ENCODE measurements at places on chromosomes 5 and 9. TPM values are rescaled to one million over a fixed set of nuclear protein-coding genes. Genes with fewer than 3 reads are reported as not detected.

DOCK8 gene
- 122 TPM for total RNA-seq

KCNMB1 gene
- not detected for total RNA-seq

TAF11L7 gene
- total RNA-seq = not detected

- no peak for DNase-seq
These were observed 38.7 kb downstream of the PLEKHG4B start for GRCh38 chr5:130601-131131.

GRCh38 chr5:94021246-94021645, 279.8 kb upstream of the POU5F2 start:
- no peak for DNase-seq

GRCh38 chr5:54021431-54022164, 288.8 kb downstream of the ARL15 start:
- peak; percentile 31 for DNase-seq

DNA sequence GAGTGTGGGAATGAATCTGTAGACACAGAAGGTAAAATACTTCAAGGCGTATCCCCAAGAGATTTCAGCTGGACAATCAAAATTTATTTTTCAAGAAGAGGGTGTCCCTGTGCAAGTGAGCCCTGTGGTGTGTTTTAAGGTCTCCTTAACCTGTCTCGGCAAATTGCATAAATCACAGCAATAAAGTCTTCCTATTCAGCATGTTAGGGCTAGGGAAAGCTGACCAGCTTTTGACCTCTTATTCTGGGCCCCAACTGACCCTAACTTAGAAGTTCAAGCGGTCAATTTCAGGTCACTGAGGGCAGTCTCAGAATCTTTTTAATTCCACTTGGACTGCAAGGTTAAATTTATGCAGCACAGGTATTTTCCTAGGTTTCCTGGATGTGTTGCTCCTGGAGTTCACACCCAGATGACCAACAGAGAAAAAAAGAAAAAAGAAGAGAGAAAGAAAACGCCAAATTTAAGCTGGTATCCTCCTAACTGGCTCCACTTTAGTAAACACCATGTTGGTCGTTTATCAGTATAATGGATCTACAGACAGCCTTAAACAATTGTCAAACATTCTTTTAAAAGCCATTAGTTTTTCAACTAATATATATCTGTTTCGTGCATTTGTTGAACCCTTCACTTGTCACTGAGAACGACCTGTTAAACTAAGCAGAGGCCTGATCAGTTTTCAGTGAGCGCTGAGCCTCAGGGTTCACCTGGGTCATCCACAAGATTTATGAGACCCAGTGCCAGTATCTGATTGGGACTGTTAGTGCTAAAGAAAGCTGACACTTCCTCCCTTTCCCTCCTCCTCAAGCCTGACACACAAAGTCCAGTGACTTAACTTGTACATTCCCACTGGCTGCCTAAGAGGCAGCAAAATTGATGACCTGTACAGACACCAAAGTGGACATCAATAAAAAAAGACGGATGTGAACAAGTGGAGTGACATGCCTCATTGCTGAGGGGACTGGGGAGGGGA, 546.1 kb downstream of the NR2F1-AS1 start:
- no peak for DNase-seq

Measured in activated T-helper 1 cell treated with anti-CD3 and anti-CD28 coated beads, Interleukin-12 subunit alpha, Interleukin-12 subunit beta, Interleukin-2, Interleukin-4 antibody, amounts not matched to agents 30 ng/mL and 10 ng/mL and 1 ng/mL, durations not matched to agents 14 hours and 24 hours and 36 hours (primary cell).